Astrocyte of the hippocampus (primary cell): ENCODE measurements at places on chromosomes 16 and 17.

DNA sequence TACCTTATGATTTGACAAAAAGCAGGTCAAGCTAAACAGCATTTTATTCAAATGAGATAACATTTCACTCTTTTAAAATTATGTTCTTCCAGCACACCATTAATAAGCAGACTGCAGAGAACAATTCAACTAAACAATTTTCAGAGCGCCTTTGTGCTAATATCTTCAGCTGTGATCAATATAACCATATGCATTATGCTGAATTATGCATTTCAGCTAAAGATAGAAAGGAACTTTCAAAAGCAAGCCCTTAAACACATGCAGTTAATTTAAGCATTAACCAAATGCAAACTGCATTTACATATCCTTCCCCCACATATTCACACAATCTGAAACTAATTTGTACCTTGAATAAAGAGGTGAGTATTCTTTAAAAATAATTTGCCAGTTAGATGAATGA, 41.6 kb downstream of the RPGRIP1L start:
- no peak for DNase-seq

DNA sequence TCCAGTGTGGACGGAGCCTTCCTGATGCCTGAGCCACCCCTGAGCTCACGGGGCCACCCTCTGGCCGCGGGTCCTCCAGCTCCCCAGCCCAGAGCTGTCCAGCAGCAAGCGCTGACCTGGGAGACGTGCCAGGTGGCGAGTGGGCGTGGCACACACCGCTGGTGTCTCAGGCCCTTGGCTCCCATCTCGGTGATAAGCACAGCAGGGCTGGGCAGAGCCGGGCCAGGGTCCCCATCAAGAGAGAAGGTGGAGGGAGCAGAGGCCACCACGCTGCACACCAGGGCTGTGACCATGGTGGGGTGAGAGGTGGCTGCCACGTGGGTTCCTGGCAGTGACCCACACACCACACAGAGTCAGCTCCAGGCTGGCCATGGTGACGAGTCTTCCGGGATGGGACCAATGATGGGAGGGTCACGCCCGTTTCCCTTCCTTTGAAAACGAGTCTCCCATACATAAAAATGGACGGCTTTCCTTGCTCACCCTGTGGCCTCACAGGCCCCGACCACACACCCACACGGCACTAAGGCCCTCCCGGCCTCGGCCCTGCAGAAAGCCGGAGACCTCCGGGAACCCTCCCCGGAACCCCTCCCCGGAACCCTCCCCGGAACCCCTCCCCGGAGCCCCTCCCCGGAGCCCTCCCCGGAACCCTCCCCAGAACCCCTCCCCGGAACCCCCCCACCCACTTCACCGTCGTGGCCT, 16.8 kb downstream of the UTS2R start:
- DNase-seq, result peak; percentile 28

- no peak for DNase-seq
Measured at GRCh38 chr16:20905576-20905975, 5.0 kb downstream of the LYRM1 start.

DNA sequence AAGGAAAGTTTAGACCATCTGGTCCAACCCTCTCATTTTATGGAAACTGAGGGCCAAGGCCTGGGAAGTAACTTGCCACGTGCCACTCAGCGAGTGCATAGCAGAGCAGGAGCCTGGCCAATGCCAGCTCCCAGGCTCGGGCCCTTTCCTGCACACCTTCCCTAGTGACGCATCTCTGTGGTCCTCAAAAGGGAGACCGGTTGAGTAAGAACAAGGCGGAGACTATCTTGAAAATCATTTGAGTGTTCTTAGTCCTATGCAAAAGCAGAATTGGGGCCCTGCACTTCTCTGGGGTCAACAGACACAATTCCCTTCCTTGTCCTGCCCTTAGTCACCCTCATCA, 2.8 kb downstream of the CCL4 start:
- no peak for DNase-seq

DNA sequence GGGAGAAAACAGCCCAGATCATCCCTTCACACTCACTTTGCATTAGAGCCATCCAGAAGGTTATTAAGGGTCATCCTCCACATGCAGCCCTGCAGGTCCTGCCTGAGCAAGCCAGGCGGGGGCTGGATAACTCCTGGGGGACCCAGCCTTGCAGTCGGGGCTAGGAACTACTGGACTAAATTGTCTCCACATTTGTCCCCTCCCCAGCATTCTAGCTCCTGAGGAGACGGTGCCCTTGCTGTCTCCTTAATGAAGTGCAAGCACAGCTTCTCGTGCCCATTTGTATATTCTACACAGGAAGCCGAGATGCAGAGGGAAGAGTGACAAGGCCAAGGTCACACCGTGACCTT, 185.2 kb downstream of the C16orf95 start:
- DNase-seq, result no peak

DNA sequence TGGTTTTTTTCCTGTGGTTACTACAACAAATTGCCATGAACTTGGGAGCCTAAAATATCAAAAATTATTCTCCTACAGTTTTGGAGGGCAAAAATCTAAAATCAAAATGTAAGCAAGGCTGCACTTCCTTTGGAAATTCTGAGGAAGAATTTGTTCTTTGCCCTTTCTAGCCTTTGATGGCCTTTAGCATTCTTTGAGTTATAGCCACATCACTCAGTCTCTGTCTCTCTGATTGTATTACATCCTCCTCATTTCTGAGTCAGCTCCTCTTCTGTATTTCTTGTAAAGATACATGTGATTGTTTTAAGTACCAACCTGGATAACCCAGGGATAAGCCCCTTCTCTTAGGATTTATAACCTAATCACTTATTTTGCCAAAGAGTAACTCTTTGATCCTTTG, 282.0 kb downstream of the BCAS3 start:
- no peak for DNase-seq

- DNase-seq, result no peak
Measured at GRCh38 chr16:2213817-2214718, 572 bp downstream of the PGP start.

DNA sequence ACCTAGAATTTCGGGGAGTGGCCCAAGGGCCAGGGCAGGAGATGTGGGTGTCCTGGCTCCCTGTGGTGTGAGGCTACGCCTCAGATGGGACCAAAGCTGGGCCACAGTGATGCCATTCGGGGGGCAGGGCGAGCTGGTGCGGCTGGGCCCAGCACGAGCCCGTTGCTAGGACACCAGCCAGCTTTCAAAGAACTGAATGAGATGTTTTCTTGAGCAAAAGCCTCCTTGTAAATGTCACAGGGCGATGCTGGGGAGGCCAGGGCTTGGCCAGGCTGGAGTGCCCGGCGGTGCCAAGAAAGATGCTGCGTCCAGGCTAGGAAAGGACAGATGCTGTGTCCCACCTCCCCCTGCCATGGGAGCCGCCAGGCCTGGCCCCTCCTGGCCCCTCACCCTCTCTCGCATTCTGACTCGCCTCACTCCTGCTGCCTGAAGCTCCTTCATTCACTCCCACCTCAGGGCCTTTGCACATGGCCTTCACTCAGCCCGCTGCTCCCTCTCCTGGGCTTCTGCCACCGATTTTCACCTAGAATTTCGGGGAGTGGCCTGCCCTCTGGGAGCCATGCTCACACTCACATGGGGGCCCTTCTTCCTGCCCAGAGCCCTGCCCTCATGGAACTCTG, 39.1 kb downstream of the CPNE2 start:
- DNase-seq, result peak; percentile 25

- peak; percentile 51 for DNase-seq
Measured at GRCh38 chr17:60249290-60249826, 99.6 kb downstream of the CA4 start.

- no peak for DNase-seq
Measured at GRCh38 chr17:76752006-76752405, 14.1 kb downstream of the MFSD11 start.

- DNase-seq, result no peak
Measured at GRCh38 chr16:10805334-10805733, 13.3 kb downstream of the TVP23A start.

- DNase-seq, result no peak
Measured at GRCh38 chr16:72940886-72941285, 107.0 kb downstream of the ZFHX3 start.

DNA sequence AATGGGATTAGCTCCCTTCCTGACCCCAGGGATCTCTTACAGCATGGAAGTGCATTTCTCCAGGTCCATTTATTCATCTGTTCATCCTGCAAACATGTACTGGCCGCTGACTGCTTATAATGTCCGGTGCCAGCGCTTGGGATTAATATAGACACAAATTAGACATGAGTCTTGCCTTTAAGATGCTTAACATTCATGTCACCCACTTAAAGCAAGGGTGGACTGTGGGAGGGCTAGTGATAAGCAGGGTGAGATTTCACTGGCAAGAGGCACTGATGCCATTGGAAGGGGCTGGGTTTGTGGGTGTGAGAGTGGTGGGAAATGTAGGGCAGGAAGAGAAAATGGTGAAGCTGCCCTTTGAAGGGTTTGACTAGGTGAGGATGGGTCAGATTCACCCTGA, 92.2 kb upstream of the MPHOSPH6 start:
- DNase-seq, result no peak

GRCh38 chr16:78022347-78023060, at the start of gene CLEC3A:
Gene CLEC3A (plus strand): TSS chr16:78022548. CDS start chr16:78022627, 79 bp downstream.
- DNase-seq, result peak; percentile 56

DNA sequence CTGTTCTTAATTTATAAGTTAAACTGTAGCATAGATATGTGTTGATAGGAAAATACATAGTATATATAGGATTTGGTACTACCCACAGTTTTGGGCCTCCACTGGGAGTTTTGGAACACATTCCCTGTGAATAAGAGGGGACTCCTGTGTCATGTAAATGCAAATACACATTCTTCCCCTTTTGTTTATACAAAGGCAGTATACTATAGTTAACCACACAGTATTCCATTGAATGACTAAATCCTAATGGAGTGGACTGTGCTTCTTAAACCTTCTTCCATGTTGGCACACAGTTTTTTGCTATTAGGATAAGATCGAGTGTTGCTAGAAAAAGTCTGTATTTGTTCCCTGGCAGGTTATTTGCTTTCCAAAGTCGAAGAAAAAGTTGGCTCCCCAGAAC, 22.2 kb downstream of the TAC4 start:
- no peak for DNase-seq

DNA sequence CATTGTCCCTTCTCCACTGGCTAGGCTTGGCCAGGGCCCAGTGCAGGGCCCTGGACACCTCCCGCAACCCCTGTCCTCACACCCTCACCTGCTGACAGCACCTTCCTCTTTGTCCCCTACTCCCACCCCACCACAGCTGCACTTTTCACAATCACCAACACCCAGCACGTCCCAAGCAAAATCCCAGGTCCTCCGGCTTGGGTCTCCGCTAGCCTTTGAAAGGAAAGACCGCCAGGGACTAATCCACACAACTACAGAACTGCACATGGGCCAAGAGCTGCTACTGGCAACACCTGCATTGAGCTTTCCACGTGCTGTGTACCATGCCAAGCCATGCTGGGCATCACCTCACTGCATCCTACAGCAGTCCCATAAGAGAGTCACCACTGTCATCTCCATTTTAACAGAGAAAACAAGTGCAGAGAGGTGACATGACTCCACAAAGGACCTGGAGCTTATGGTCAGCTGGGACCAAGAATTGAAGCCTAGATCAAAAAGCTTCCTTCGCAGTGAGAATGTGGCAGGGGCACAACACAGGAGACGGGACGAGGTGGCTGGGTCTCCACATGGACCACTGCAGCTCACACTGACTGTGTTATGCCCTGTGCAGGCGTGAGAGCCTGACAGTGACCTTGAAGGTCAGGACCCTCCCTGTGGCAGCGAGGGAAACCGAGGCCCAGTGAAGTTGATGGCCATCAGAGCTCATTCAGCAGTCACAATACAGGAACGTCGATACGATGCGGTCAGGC, 22.5 kb downstream of the FBXO31 start:
- no peak for DNase-seq

GRCh38 chr17:7912927-7913524, 3.1 kb downstream of the RNF227 start:
- peak; percentile 77 for DNase-seq

DNA sequence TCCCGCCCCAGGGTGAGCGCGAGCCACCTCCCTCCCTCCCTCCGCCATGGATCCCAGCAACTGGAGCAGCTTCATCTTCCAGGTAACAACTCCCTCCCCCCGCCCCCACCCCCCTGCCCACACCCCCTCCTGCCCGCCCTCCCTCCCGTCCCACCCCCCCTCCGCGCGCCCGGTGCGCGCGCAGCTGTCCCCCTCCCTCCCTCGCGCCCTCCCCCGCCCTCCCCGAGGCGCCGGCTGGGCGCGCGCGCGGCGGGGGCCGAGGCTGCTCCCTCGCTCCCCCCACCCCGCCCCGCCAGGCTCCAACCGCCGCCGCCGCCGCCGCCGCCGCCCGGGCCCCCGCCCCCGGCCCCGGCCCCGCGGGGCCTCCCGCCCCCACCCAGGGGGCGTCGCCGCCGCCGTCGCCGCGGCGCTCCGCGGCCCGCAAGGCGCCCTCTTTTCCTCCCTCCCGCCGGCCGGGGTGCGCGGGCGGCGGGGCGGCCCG, at the start of gene MAZ:
Gene MAZ (plus strand): TSS at position 431 of the 481 bp plus-strand sequence. CDS start 173 bp downstream, outside the sequence.
- DNase-seq, result no peak

DNA sequence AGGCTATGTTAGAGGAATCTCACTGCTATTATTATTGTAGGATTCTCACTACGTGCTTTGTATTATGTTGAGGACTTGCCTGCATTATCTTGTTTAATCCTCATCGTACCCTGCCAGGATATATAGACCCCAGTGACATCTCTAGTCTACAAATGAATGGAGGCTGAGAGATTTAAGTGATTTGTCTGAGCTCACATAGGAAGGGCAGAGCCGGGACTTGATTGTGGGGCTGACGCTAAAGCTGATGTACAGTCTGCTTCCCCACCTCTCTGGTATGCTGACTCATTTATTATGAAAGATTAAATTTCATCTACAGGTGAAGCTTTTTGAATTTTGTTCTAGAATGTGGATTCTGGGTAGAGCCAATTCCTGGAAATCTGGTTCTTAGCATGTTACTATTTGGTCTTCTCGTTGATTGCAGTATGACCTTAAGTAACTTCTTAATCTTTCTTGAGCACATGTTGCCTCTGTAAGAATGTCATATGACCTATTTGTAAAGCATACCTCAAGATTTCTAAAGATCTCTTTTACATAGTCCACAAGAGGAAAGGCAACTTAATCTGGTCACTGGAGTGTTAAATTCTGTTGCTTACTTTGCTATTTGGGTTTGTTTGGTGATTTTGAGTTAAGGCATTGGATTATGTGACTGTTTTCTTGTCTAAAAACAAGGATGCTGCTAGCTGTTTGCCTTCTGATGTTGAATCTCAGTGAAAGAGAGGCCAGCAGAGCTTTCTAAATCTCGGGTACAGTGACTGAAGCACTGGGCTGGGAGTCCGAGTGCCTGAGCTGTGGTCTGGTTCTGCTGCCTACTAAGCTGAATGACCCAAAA, 12.4 kb downstream of the METTL9 start:
- DNase-seq, result peak; percentile 21

- no peak for DNase-seq
Measured at GRCh38 chr17:78575340-78575739, 1.9 kb downstream of the DNAH17 start.

DNA sequence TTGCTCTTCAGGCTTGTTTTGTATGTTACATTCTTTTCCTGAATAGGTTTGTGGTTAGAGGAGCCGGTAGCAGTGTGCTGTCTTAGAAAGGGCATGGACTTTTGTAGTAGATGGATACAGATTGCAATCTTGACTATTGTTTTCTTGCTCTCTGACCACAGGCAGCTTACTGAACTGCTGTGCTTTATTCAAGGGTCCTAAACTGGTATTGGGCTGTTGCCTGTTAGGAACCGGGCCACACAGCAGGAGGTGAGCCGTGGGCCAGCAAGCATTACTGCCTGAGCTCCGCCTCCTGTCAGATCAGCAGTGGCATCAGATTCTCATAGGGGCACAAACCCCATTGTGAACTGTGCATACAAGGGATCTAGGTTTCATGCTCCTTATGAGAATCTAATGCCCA, 373.9 kb downstream of the CPPED1 start:
- peak; percentile 60 for DNase-seq
